Activated CD4-positive, alpha-beta memory T cell treated with anti-CD3 and anti-CD28 coated beads for 36 hours (primary cell): ENCODE measurements at places on chromosomes 7 and 10.

GRCh38 chr10:71850021-71850742 lies 869 bp downstream of the PSAP start:
- H3K36me3 ChIP-seq: no peaks in the 10 kb centered on the region
- peak overlapping the region; percentile 82 for H3K4me3 ChIP-seq
- no peaks in the 10 kb centered on the region for H3K27me3 ChIP-seq
- H3K4me1 ChIP-seq: peaks cover 45% of the 10 kb centered on the region
- H3K27ac ChIP-seq: peak overlapping the region; percentile 65

DNA sequence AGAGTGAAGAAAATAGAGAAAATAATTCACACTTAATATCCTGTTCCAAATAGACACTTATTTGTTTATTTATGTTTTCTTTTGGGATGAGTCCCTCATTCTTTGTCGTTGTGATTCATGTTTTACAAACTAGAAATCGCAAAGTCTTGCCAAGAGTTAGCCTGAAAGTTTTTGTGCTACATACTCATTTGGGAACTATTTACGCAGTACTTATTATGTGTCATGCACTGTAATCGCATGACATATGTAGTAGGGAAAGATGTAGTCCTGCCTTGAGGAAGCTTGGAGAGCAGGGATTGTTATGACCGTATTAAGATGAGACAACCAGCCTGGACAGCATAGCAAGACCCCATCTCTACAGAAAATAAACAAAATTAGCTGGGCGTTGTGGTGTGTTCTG lies 189.3 kb downstream of the ABCA13 start:
- no peaks in the 10 kb centered on the region for H3K27me3 ChIP-seq
- H3K4me3 ChIP-seq: no peak overlapping the region
- H3K36me3 ChIP-seq: no peaks in the 10 kb centered on the region
- no peak overlapping the region for H3K27ac ChIP-seq
- H3K4me1 ChIP-seq: no peaks in the 10 kb centered on the region

GRCh38 chr10:119643306-119644204 lies 7.6 kb upstream of the BAG3 start:
- no peaks in the 10 kb centered on the region for H3K36me3 ChIP-seq
- no peak overlapping the region for H3K4me3 ChIP-seq
- H3K4me1 ChIP-seq: peaks cover 20% of the 10 kb centered on the region
- DNase-seq: no peak

- no peak for DNase-seq
- H3K36me3 ChIP-seq: peaks cover 31% of the 10 kb centered on the region
- H3K4me1 ChIP-seq: peaks cover 6% of the 10 kb centered on the region
- no peak overlapping the region for H3K27ac ChIP-seq
- no peaks in the 10 kb centered on the region for H3K27me3 ChIP-seq
- no peak overlapping the region for H3K4me3 ChIP-seq
Observed at GRCh38 chr7:734214-734613, 7.1 kb upstream of the PRKAR1B start.

- no peak overlapping the region for H3K27ac ChIP-seq
- H3K4me3 ChIP-seq: no peak overlapping the region
- no peak for DNase-seq
- H3K36me3 ChIP-seq: peaks cover 33% of the 10 kb centered on the region
- no peaks in the 10 kb centered on the region for H3K27me3 ChIP-seq
Observed at GRCh38 chr7:149562602-149563001, 65.0 kb upstream of the ZNF746 start.

GRCh38 chr10:90723416-90724068 lies 134.3 kb downstream of the HTR7 start:
- no peak for DNase-seq
- peaks cover 7% of the 10 kb centered on the region for H3K4me1 ChIP-seq
- H3K27ac ChIP-seq: no peak overlapping the region
- H3K36me3 ChIP-seq: no peaks in the 10 kb centered on the region

DNA sequence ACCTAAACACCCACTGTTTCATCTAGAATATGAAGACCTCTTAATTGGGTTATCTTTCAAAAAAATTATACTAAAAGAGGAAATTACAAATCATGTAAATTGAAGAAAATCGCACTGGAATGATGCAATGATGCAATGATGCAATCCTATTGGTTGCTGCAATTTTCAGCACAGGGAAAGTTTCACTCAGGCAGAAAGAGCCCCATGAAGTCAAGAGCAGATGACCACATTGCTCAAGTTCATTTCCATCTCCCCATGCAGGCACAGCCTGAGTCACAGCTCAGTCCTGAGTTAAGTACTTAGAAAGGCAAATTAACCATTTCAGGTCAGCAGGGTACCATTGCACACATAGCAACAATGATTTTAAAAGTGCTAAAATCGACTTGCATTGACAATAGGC lies 180.3 kb upstream of the MYO3A start:
- no peak for DNase-seq
- H3K27ac ChIP-seq: no peak overlapping the region
- H3K27me3 ChIP-seq: no peaks in the 10 kb centered on the region
- H3K36me3 ChIP-seq: no peaks in the 10 kb centered on the region

DNA sequence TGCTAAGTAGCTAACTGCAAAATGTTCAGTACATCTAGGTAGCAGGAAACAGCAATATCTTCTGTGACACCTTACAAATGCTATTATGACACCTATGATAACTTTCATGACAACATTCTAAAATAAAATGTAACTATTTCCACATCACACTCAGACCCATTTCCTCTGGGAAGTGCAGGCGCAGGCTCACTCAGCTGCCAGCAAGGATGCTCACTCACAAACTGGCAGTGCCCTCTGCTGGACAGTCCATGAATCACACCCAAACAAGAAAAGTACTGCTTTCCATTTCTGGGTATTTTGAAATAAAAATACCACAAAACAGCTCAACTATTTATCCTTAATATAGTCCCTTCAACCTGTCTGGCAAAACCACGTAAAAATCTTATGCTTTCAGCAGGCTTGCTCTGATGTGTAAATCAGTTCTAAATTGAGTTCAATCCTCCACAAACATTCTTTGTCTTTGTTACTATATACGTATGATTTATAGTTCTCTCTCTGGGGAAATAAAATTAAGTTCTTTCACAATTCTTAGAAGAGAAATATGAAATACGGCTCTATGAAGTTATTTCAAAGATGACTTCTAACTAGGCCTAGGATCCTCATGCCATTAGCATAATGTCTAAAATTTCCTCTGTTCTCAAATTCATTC lies 176.6 kb downstream of the PARD3 start:
- H3K4me1 ChIP-seq: peaks cover 7% of the 10 kb centered on the region
- no peak overlapping the region for H3K27ac ChIP-seq
- H3K36me3 ChIP-seq: no peaks in the 10 kb centered on the region
- peaks cover under 1% of the 10 kb centered on the region for H3K27me3 ChIP-seq
- peak; percentile 76 for DNase-seq
